Airway epithelial cell (primary cell): ENCODE measurements at places on chromosomes 6 and 20. TPM values are rescaled to one million over a fixed set of nuclear protein-coding genes. Genes with fewer than 3 reads are reported as not detected.

Gene APOBEC2
- total RNA-seq, result 0.63 TPM in 1 of 2 replicates, not detected in the other

Gene TFAP2C
- 10.8 and 13.3 TPM in 2 replicates for total RNA-seq

Gene GSTA3
- total RNA-seq, result not detected in 2 replicates

Gene FKBP1A
- 138 and 159 TPM in 2 replicates for total RNA-seq

Gene VPS16
- total RNA-seq, result 17.8 and 26.0 TPM in 2 replicates

Gene SOBP
- 0.19 and 0.99 TPM in 2 replicates for total RNA-seq

Gene GMDS
- 24.7 and 31.0 TPM in 2 replicates for total RNA-seq

Gene CLVS2
- 0.14 TPM in 1 of 2 replicates, not detected in the other for total RNA-seq

Gene HDGFL1
- not detected in 2 replicates for total RNA-seq

Gene GMPR
- total RNA-seq, result 0.21 TPM in 1 of 2 replicates, not detected in the other

Gene ANGPT4
- total RNA-seq, result not detected in 2 replicates

Gene SYTL3
- 0.99 and 1.5 TPM in 2 replicates for total RNA-seq

Gene CDH4
- 2.0 and 2.9 TPM in 2 replicates for total RNA-seq

Gene CEP250
- 41.6 and 42.9 TPM in 2 replicates for total RNA-seq

Gene SLC17A4
- not detected in 2 replicates for total RNA-seq

Gene ZSCAN16
- total RNA-seq, result 1.4 and 2.0 TPM in 2 replicates

Gene PTP4A1
- 27.4 and 48.6 TPM in 2 replicates for total RNA-seq

Gene RPN2
- 159 and 211 TPM in 2 replicates for total RNA-seq

Gene PNPLA1
- total RNA-seq, result 0.14 and 0.23 TPM in 2 replicates

Gene SFT2D1
- total RNA-seq, result 47.4 and 49.7 TPM in 2 replicates

Gene CPNE5
- 0.05 and 0.07 TPM in 2 replicates for total RNA-seq

Gene MAS1
- total RNA-seq, result not detected in 2 replicates

Gene NDUFAF5
- 12.8 and 18.1 TPM in 2 replicates for total RNA-seq

Gene KCNB1
- not detected in 2 replicates for total RNA-seq

Gene CALHM4
- 0.09 TPM in 1 of 2 replicates, not detected in the other for total RNA-seq

Gene SIRPD
- not detected in 2 replicates for total RNA-seq

Gene RAB23
- 6.0 and 9.9 TPM in 2 replicates for total RNA-seq

Gene KIF25
- not detected in 2 replicates for total RNA-seq

Gene FRMD1
- total RNA-seq, result 0.07 TPM in 1 of 2 replicates, not detected in the other

Gene SRMS
- 0.35 TPM in 1 of 2 replicates, not detected in the other for total RNA-seq

Gene GTSF1L
- total RNA-seq, result not detected in 2 replicates

Gene RGS17
- 3.3 and 3.6 TPM in 2 replicates for total RNA-seq

Gene BCAS1
- 0.46 and 1.6 TPM in 2 replicates for total RNA-seq

Gene PNLDC1
- total RNA-seq, result 0.14 TPM in 2 replicates

Gene OOEP
- total RNA-seq, result not detected in 2 replicates

Gene CST7
- total RNA-seq, result not detected in 2 replicates

Gene TCP11
- total RNA-seq, result not detected in 2 replicates

Gene IRAK1BP1
- 2.2 and 3.6 TPM in 2 replicates for total RNA-seq

Gene TRIM15
- not detected in 2 replicates for total RNA-seq

Gene IL17F
- not detected in 2 replicates for total RNA-seq

Gene HSPA12B
- total RNA-seq, result 0.14 TPM in 1 of 2 replicates, not detected in the other

Gene BMP6
- 0.14 and 0.46 TPM in 2 replicates for total RNA-seq

Gene TNNC2
- 0.21 TPM in 1 of 2 replicates, not detected in the other for total RNA-seq

Gene VSTM2L
- total RNA-seq, result 23.7 and 34.2 TPM in 2 replicates

Gene BFSP1
- 3.0 and 3.3 TPM in 2 replicates for total RNA-seq

Gene DEFB132
- total RNA-seq, result not detected in 2 replicates

Gene ULBP2
- total RNA-seq, result 13.0 and 14.1 TPM in 2 replicates

Gene ACSS1
- 1.3 and 2.8 TPM in 2 replicates for total RNA-seq

Gene WFDC5
- 0.56 and 1.2 TPM in 2 replicates for total RNA-seq

Gene CDSN
- total RNA-seq, result 0.14 TPM in 1 of 2 replicates, not detected in the other

Gene SLPI
- 466 and 502 TPM in 2 replicates for total RNA-seq

Gene CST3
- total RNA-seq, result 466 and 506 TPM in 2 replicates

Gene TRIM40
- not detected in 2 replicates for total RNA-seq

Gene RSPH9
- 0.14 and 0.23 TPM in 2 replicates for total RNA-seq

Gene RAMACL
- total RNA-seq, result 0.05 and 0.21 TPM in 2 replicates

Gene OR2B6
- not detected in 2 replicates for total RNA-seq

Gene ERVFRD-1
- not detected in 2 replicates for total RNA-seq

Gene MYT1
- total RNA-seq, result not detected in 2 replicates
